ENCODE measurements at places on chromosomes 5 and 9.

GRCh38 chr9:104269996-104270963 lies 176.2 kb downstream of the SMC2 start:
- H3K27me3 ChIP-seq: no peaks in the 10 kb centered on the region
- H3K4me3 ChIP-seq: no peak overlapping the region
- no peak for DNase-seq
- no peak overlapping the region for H3K27ac ChIP-seq

DNA sequence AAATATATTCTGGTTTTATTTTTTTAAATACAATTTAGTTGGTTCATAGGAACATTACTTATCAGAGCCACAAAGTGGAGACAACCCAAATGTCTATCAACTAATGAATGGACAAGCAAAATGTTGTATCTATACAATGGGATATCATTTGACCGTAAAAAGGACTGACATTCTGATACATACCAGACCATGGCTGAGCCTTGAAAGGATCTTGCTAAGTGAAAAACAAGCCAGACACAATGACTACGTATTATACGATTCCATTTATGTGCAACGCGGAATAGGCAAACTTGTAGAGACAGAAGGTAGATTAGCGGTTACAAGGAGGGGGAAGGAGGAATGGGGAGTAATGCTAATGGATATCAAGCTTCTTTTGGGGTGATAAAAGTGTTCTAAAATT lies 621.6 kb downstream of the BNC2 start:
- peaks cover 17% of the 10 kb centered on the region for H3K4me1 ChIP-seq
- no peak overlapping the region for H3K27ac ChIP-seq
- H3K4me3 ChIP-seq: no peak overlapping the region

- no peaks in the 10 kb centered on the region for H3K36me3 ChIP-seq
- H3K4me1 ChIP-seq: no peaks in the 10 kb centered on the region
- H3K4me3 ChIP-seq: no peak overlapping the region
- DNase-seq: no peak
Observed at GRCh38 chr5:143583409-143583808, 179.9 kb upstream of the NR3C1 start.

DNA sequence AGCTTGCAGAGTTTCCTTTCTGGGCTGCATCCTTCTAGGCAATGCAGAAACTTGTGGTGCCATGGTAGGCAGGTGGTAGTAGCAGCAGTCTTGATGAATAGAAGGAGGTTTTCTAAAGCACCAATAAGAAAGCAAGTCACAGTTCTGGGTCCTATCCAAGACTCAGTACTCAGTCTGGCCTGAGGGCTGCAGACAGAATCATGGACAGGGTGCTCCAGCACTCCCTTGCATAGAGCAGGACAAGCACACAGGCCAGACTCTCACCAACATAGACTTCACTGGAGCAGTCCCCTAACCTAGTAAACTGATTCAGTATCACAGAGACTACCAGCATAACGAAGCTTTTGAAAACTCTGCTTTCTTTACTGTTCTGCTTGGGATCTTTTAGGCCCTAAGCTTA lies 134.0 kb upstream of the RUSC2 start:
- H3K4me3 ChIP-seq: no peak overlapping the region
- H3K4me1 ChIP-seq: peaks cover 6% of the 10 kb centered on the region
- H3K27ac ChIP-seq: no peak overlapping the region
- no peaks in the 10 kb centered on the region for H3K36me3 ChIP-seq

- H3K36me3 ChIP-seq: no peaks in the 10 kb centered on the region
- H3K27ac ChIP-seq: no peak overlapping the region
- peaks cover 19% of the 10 kb centered on the region for H3K4me1 ChIP-seq
- no peak for DNase-seq
Observed at GRCh38 chr9:99366621-99367020, 144.5 kb downstream of the SEC61B start.
